RCC 7860 (cell line): ENCODE measurements at places on chromosomes 4 and X.

DNA sequence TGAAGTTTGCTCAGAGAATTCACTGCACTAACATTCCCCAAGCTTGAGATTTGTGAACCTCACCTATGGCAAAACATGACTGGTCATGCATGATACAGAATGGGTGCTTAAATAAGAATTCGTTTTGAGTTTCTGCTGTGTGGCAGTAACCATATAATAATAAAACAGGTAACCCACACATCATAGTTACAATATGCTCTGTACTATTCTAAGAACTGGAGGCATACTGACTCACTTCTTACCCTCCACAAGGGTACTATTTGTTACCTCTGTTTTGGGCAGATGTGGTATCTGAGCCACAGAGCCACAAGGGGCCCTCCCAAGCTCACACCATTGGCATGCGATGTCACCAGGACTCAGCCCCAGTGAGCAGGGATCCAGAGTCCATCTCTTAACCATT, 17.6 kb downstream of the SLC2A9 start:
- peak; percentile 19 for DNase-seq

DNA sequence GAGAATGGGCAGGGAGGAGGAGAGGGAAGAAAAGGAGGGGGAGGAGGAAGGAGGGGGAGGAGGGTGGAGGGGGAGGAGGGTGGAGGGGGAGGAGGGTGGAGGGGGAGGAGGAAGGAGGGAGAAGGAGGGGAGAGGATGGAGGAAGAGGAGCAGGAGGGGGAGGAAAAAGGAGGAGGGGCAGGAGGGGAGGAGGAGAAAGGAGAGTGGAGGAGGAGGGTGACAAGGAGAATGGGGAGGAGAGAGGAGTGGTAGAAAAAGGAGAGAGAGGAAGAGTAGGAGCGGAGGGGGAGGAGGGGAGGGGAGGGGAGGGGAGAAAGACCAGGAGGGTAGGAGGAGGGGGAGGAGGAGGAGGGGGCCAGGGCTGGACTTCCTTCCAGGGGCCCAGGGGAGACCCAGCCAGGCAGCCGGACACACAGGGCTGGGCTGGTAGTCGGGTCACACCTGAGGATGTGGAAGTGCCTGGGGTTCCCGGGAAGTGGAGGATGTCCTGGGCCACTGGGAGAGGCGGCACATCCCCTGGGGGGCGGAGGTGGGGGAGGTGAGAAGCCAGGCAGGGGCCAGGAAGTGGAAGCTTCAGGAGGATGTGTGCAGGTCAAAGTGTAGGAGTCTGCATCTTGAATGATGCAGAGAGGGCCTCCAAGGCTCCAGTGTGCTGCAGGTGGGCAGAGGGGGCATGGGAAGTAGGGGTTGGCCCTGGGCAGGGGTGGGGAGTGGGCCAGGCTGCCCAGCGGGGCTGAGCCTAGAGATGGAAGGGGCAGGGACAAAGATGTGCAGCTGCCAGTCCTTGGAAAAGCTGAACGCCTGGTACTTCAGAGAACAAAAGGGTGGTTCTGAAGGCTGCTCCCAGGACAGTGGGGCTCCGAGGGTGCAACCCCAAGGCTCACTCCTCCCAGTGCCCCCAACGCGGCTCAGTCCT, 18.8 kb downstream of the IL3RA start:
- DNase-seq: no peak

DNA sequence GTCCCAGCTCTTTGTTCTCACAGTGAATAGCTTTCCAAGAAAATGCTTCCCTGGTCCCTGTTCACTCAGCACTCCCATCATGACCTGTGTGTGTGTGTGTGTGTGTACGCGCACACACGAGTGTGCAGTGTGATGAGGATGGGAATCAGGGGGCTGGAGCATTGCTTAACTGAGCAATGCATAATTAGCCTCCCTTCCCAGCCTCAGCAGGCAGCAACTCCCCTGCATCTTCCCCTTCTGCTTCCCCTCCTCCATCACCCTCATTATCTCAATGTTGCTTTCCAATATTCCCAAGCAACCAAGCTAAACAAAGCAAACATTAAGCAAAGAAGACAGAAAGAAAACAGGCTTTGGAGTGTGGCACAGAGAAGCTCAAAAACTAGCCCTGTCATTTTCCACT, 137.0 kb downstream of the RBM47 start:
- DNase-seq: no peak

DNA sequence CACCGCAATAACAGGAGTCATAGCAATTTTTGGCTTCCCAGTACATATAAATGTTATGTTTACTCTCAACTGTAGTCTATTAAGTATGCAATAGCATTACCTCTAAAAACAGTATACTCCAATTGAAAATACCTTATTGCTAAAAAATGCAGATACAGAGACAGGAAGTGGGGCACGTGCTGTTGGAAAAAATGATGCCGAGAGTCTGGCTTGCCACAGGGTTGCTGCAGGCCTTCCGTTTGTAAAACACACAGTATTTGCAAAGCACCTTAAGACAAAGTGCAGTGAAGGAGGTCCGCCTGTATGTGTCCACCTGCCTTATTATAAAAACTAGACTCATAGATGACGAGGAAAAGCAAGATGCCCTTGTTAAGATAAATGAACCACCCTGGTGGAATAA, 23.5 kb downstream of the CD99 start:
- DNase-seq: no peak

GRCh38 chr4:4362991-4363697, 23.8 kb upstream of the NSG1 start:
- no peak for DNase-seq

- DNase-seq: no peak
Observed at GRCh38 chr4:139619644-139620043, 46.0 kb upstream of the MGST2 start.

- DNase-seq: peak; percentile 85
Observed at GRCh38 chr4:74206088-74206825, 48.3 kb downstream of the MTHFD2L start.

GRCh38 chr4:36944232-36944631, 300.3 kb upstream of the NWD2 start:
- DNase-seq: no peak

- no peak for DNase-seq
Observed at GRCh38 chrX:79266702-79267101, 100.4 kb downstream of the ITM2A start.

DNA sequence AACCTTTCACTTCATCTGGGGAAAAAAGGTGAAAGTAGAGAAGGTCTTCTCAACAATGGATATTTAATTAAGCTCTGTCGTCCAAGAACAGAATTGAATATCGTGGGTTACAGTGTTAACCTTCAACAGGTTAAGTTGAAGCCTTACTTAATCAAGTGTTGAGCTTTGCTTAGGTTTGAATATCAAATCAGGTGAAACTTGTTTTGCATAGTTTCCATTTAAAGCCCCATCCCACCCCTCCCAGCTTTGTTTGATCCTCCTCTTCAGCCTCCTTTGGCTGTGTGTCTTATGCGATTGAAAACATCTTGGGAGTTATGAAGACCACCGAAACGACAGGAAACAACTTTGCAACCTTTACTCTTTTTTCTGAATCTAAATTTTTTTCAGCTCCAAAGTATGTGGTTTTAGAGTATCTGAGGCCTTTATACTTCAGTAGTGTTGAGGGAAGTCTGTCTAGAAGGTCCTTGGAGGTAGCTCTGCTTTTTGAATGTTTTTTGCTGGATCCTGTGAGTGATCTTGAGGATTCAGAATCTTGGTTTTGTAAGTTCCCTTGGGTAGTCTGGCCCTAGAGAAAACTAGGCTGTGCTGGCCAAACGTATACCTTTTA, 39.1 kb downstream of the MCUB start:
- DNase-seq: no peak

- no peak for DNase-seq
Observed at GRCh38 chr4:70868778-70869177, 29.1 kb upstream of the GRSF1 start.

DNA sequence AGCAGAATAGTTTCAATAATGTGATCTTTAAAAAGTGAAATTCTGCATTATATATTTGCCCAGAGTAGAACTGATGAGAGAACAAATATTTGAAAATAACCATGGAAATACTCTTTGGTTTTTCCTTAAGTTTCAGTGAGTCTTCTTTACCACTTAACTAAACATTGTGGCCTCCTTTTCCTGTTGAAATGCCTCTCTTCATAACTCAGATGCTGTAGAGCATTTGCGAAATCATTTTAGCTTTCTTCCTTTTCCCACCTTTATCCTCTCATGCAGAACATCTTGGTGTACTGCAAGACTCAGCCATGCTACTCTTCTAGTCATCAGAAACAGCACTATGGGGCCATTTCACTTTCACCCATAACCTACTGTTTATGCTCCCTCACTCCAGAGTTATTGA, 48.2 kb downstream of the CASK start:
- DNase-seq: no peak

DNA sequence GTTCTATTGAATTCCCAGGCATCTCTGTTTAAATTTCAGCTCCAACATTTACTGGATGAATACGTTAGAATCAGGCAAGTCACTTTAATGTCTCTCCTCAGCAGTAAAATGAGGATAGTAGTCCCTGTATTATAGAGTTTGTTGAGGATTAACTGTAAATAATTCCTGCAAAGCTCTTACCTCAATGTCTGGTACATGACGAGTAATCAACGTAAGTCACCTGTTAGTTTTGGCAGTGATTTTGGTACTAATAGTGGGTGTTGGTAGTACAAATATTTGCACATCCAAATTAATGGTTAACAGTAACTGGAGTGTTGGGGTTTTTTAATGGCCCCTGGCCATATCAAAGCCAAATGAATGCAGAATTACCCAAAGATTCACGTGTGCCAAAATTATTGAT, 189.8 kb upstream of the GALNT7 start:
- no peak for DNase-seq

DNA sequence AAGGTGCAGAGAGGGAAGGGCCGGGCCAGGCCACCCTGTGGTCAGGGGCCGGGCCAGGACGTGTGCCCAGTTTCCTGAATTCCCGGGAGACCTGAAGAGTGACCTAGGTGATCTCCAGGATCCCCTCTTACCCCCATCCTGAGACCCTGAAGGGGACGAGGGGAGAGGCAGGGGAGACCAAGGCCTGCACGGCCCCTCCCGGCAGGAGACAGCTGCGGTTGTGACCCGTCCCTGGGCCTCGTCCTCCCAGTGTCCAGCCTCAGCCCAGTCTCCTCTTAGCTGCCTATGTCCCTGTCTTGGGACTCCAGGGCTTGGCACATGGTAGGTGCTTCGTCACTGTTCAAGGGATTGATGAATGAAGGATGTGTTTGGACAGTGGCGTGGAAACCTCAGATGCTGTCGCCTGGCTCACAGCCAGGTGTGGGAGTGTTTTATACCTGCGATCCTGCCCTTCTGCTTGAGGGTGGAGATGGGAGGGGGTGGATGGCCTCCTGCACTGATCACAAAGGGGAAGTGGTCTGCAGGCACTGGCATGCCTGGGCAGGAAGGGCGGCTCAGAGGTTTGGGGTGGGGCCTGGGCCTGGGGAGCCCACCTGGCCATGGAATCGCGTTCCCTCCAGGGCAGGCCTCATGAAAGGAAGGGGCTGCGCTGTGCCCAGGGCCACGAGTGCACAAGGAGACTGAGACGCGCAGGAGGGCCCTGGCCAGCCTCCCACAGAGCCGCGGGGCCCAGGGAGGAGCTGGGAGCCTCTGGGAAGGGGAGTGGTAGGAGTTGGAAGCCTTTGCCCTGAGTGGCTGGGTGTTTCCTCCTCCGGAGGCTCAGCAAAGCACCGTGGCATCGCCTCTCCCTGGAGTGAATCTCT, 6.9 kb downstream of the SH3TC1 start:
- no peak for DNase-seq

DNA sequence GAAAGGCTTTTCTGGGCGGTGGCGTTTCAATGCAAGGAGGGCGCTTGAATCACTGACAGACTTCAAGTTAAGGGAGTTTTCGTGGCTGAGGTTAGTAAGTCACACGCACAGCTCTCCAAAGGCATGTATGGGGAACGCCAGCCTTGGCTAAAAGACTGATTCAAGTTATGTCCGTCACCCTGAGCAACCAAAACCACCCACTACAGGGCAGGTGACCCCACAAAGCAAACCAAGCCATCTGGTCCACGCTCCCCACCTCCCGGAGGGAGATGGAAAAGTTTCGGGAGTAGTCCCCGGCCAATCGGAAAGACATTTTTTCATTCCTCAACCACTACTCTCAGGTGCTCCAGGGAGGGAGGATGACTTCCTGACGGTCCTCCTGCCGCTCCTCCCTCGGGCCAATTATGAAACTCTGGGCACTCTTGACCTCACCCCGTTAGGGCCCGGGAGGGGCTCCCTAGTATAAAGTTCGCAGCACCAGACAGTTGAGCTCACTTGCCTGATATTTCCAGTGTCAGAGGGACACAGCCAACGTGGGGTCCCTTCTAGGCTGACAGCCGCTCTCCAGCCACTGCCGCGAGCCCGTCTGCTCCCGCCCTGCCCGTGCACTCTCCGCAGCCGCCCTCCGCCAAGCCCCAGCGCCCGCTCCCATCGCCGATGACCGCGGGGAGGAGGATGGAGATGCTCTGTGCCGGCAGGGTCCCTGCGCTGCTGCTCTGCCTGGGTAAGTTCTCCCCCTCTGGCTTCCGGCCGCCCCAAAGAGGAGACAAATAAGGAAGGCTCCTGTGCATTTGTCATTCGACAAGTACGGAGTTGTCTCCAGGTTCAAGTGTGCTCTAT, at the start of gene EREG:
Gene EREG, plus strand, starts transcription at position 494 of the 840 bp plus-strand sequence. Its CDS starts 164 bp downstream, at position 658.
- DNase-seq: peak; percentile 74

- no peak for DNase-seq
Observed at GRCh38 chr4:23878912-23879732, 10.7 kb downstream of the PPARGC1A start.

DNA sequence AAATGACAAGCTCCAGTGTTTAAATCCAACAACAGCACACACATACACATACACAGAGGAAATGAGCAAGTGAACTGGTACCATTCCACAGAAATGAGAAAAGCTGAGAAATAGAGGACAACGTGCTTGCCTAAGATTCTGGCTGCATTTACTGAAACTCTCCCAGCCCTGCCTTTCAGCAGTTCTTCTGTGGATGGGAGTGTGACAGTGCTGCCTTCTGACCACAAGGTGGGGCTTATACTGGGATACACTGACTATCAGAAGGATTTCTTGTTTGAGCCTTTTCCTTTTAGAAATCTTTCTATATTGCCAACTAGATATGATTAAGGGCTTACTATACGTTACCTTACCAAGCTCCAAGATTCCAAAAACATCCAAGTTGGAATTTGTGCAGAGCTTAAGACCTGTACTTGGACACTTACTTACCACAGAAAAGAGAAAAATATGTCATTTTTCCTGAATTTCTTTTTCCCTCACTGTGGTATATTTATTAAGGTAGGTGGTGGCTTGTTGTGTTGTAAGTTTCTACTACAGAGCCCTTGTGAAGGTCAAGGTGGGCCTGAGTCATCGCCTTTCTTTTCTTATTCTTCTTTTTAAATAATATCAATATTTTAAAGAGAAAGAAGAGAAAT, 10.7 kb upstream of the CXCL8 start:
- DNase-seq: peak; percentile 57

DNA sequence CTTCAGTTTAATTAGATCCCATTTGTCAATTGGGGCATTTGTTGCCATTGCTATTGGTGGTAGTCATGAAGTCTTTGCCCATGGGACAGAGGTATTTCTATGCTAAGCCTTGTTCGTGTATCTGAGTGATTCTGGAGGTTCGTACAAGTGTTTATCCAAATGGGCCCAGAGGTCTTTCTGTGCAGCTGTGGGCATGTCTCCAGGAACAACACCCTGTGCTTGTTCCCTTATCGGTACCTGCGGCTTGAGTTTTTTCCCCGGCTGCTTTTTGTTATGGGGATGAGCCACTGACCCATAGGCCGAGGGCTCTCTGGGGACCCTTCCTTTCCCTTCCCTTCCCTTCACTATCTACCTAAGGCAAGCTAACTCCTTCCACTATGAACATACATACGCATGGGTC, 81.4 kb upstream of the WDR1 start:
- DNase-seq: no peak
